ENCODE measurements at places on chromosomes 16 and 17.
A peak's percentile ranks its signal among the peaks of the same experiment; 100 is the strongest.

DNA sequence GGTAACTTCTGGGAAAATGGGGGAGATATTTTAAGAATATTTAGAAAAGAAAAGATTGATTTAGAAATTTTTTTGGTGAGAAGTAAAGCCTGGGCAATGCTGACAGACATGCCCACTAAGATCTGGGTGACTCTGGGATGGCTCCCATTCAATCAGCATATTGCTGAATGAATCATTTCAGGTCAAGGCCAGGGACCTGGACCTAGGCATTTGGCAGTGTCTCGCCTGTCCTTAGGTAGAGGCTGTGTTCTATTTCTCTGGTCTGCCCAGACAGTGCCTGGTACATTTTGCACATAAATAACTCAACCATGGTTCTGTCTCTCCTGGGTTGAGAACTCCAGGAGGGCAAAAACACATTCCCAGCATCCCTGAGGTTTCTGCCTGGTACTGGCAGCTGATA lies 39.9 kb downstream of the SMPD3 start:
- no peak for DNase-seq

DNA sequence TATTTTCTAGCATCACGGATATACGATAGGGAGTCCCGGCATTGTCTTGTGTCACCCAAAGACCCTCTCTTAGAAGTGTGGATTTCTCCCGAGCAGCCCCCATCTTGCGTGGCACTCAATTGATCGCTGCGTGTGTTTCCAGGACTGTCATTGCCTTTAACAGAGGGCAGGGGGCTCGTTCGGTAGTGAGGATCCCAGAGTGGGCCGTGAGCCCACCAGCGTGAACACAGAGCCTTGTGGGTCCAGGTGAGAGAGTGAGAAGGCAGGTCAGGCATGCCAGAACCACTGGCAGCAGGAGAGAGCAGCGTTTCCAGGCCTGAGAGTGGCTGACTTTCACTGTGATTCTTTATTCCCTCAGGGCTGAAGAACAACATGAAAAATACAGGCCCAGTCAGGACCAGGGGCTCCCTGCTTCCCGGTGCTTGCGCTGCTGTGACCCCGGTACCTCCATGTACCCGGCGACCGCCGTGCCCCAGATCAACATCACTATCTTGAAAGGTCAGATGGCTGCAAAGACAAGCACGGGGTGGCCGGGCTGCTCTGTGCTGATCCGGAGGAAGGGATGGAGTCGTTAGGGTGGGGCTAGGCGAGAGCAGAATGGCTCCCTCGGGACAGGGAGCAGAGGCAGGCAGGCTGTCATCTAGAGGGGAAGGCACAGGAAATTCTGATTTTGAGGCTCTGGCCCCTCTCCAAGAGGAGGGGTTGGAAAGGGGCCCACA lies 22.4 kb downstream of the C1QTNF1 start:
- DNase-seq, result no peak

DNA sequence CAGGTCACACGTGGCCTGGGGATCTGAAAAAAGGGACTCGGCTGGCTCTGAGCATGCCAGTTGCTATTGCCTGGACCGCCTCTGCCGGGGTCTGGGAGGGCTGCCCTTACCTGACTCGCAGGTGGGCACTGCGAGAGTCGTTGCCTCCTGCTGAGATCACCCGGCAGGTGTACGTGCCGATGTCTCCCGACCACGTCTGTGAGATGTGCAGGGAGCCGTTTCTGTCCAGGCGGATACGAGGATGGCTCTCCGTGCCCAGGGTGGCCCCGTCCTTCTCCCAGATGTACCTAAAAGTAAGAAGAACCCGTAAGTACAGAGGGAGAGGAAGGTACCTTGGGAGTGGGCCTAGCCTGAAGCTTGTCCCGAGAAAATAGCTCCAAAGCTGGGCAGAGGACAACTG lies 112.0 kb upstream of the CDC42EP4 start:
- DNase-seq, result no peak

DNA sequence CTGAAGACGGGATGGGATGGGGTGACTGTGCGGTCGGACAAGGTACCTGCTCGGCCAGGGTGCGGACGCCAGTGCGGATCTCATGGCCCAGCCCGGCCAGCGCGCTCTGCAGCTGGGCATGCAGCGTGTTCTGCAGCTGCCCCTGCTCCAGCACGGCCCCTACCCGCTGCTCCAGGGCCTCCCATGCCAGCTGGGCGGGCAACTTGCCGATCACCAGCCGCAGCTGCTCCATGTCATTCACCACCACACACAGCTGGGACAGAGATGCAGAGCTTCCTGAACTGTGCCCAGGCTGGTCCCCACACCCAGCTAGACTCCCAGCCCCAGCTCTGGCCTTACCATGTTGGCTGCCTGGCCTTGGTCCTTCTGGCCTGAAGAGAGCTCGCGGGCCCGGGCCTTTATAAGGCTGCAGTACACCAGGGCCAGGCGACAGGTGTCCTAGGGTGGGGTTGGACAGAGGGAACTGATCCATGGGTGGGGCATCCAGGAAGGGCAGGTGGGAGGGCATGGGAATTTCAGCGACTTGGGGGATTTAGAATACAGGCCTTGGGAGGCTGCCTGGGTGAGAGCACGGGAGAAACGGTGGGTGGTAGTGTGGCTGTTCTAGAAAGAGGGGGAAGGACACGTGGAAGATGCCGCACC lies 9.8 kb downstream of the UNC13D start:
- no peak for DNase-seq

GRCh38 chr17:4607773-4608187 lies 23.5 kb downstream of the SMTNL2 start:
- DNase-seq, result peak; percentile 74

- DNase-seq, result no peak
These were observed 14.5 kb upstream of the RPL13 start for GRCh38 chr16:89545831-89546574.

- peak; percentile 55 for DNase-seq
These were observed 5.7 kb upstream of the BANP start for GRCh38 chr16:87945351-87946042.

GRCh38 chr17:33228548-33228947 lies 64.5 kb downstream of the ASIC2 start:
- DNase-seq, result no peak

DNA sequence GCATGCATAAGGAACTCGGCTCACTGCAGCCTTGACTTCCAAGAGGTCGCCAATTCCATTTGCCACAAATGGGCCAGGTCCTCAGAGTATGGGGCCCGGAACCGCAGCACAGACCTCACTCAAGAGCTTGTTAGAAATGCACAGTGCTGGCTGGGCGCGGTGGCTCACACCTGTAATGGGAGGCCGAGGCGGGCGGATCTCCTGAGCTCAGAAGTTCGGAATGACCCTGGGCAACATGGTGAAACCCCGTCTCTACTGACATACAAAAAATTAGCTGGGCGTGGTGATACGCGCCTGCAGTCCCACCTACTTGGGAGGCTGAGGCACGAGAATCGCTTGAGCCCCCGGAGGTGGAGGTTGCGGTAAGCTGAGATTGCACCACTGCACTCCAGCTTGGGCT lies 19.6 kb upstream of the N4BP1 start:
- DNase-seq, result no peak

DNA sequence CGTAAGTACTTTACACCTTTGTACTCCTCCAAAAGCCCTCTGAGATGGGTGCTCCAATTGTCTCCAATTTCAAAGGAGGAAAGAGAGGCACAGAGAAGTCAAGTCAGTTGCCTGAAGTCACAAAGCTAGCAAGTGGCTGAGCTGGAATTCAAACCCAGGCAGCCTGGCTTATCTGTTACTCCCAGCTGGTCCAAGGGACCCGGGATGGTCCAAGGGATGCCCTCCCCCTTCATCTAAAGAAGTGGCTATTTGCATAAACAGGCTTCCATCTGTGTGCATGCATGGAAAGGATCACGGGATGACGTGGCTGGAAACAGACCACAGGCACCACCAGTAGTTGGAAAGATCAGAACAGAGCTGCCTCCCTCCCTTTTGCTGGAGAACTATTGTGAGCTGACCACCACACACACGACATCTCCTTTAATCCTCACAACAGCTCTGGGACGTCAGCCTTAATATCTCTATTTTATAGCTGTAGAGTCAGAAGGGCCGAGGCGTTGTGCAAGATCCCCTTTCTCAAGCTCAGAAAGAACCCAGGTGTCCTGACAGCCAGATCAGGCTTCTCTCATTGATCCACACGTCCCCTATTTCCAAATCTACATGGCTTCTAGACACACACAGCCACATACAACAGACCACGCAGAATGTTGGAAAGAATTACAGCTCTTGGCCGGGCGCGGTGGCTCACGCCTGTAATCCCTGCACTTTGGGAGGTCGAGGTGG lies 10.9 kb upstream of the COL1A1 start:
- DNase-seq, result peak; percentile 83

DNA sequence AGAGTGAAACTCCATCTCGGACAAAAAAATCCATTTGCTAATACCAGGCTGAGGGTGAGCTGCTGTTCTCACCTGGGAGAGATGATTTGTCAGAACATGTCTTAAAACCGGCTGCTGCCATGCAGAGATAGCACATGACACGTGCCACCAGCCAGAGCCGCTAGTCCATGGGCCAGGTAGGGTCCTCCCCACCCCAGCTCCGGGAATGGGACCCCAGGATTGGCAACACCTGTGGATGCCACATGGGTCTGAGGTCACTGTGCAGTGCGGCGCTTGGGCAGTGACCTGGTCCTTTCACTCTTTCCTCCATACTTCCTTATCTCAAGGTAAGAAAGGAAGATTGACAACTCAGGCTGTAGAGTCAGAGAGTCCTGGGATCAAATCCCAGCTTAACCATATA lies 393.3 kb upstream of the TNRC6C start:
- DNase-seq, result no peak

Measured in fibroblast of skin of right biceps (primary cell).